ENCODE measurements at places on chromosomes 7 and 10. TPM values are rescaled to one million over a fixed set of nuclear protein-coding genes. Genes with fewer than 3 reads are reported as not detected.

- DNase-seq: no peak
Measured at GRCh38 chr7:30448461-30449189, 30.0 kb downstream of the NOD1 start.

The BAIAP2L1 gene
- total RNA-seq: 0.89 TPM

The NAT16 gene
- total RNA-seq: not detected

- no peak for DNase-seq
Measured at GRCh38 chr7:31091924-31092434, 39.9 kb downstream of the ADCYAP1R1 start.

GRCh38 chr7:142606081-142606480 lies 143.2 kb upstream of the PRSS1 start:
- no peak for DNase-seq

DNA sequence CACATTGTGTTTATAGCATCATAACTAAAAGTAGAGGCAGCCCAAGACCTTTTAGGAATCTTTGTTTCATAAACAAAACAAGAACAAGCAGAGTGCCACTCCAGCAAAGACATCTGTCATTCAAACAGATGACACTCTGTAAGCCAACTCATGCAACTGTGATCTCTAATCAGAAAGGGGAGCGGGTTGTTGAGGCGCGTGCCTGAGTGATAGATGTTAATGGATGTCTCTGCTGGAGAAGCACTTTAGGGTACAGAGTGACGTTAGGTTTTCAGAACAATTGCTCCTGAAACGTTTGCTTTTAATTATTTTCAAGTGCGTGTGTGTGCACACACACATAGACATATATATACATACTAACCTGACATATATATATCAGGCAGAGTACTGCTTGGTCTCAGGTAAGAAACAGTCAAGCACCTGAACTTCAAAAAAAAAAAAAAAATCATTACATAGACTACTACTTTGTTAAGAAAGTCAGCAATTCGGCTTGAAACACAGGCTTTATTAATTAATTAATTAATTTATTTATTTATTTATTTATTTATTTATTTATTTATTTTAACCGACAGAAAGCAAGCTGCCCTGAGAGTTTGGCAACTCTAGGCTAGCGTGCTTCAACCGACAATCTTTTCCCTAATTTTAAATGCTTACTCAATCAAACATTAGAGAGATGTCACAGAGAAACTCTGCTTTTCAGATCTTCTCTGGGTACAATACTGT lies 109.1 kb downstream of the POU6F2 start:
- DNase-seq: no peak

The MUC3A gene
- not detected for total RNA-seq

The CYP2E1 gene
- not detected for total RNA-seq

The SLC18A2 gene
- total RNA-seq: not detected

DNA sequence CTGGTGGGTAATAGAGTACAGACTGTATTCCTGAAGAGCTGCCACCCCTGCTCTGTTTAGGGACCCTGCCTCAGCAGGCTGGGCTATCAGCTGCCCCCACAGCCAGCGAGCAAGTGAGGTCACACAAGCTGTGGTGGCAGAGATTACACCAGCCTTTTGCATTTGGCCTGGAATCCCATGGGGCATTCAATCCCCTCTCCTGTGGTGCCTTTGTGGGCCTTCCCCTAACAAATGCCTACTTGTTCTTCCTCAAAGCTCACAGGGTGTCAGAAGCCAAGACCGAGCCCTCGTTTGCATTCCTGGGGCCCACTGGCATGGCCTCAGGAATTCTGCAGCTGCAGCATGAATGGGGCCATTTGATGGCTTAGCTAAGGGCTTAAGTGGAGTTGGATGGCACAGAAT lies 212.7 kb upstream of the PHYHIPL start:
- no peak for DNase-seq

GRCh38 chr10:110641256-110641655 lies 2.9 kb upstream of the RBM20 start:
- DNase-seq: peak; percentile 55

- no peak for DNase-seq
Measured at GRCh38 chr7:80088705-80089104, 45.9 kb upstream of the GNAI1 start.

The COMMD3 gene
- total RNA-seq: 63.3 TPM

The CPED1 gene
- total RNA-seq: not detected

The CPA4 gene
- total RNA-seq: not detected

- peak; percentile 75 for DNase-seq
Measured at GRCh38 chr10:103481974-103482531, 3.0 kb upstream of the CALHM3 start.

DNA sequence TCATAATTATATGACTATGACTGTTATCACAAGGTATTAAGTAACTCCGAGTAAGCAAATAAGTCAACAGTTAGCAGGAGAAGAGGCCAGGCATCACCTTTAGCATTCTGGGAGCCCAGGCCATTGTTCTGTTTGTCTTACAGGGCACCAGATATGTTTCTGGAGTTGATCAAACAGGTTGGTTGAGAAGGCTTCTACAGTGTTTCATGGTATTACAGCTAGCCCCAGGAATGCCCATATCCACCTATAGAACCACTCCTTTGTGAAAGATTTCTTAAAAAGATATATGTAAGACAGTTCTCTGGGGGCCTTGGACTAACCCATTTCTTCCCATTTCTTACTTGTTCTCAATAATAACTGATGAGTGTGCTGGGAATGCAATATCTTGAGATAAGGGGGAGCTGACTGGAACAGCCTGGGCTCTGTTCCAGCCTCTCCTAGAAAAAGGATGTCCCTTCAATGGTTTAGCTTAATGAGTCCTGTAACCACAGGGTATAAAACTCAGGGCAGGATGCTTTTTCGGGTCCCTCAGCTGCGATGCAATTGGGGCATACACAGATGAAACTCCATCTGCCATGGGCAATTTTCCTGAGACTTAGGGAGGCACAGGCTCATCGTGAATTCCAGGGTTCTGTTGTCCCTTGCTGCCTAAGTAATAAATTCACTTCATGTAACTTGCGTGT lies 286.4 kb downstream of the BAMBI start:
- no peak for DNase-seq

DNA sequence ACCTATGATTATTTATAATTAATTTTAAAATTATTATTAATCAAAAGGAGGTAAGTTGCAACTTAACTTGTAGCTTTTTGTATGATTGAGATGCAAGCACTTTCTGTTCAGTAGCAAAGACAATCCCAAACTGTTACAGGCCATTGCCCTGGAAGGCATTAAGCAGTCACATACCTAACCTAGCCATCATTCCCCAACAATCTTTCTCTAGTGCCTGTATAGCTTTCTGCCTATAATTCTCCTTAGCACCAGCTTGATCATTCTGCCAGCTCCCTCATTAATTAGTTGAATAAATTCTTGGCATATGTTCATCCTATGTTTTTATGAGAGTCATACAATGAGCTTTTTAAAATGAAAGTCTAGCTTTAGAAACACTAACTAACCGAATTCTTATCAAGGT lies 178.9 kb upstream of the TMEM106B start:
- DNase-seq: no peak

The HOXA5 gene
- not detected for total RNA-seq

- peak; percentile 92 for DNase-seq
Measured at GRCh38 chr7:92245487-92246359, at the start of the genes ANKIB1 and KRIT1. Gene ANKIB1, plus strand, starts transcription at chr7:92245974. Its CDS starts 49,005 bp downstream, at chr7:92294979. Gene KRIT1, minus strand, starts transcription at chr7:92245914. Its CDS starts 3,779 bp downstream, at chr7:92242135.

DNA sequence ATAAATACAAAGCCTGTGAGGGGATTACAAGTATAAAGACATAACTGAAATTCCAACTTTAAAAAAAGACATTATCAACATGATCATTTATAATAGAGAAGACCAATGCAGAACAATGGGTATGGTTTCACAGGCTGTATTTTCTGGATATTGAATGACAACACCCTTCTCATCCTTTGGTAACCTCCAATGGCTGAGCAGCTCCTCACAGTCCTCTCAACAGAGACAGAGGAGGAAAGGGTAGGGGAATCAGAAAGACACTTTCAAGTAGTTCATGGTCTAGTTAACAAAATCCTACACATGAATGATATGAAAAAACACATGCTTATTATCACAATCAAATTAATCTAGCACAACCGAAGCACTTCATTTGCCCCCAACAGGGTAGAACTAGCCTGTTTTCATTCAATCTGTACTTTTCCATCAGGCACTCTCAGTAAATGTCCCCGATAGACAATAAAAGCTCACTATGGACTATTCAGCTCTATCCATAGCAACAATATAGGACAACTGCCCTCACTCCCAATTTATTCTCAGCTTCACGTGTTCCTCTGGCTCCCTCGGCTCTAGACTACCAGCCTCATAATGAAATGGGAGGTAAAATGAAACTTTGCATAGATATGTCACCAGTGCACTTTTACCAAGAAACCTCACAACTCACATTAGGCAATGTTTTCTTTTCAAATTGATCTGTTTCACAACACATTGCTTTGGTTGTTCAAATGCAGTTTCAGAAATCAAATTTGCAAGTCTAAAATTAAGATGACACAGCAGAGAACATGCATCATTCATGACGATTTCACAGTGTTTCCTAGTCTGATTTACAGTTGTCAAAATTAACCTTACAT lies 211.4 kb downstream of the THSD7A start:
- DNase-seq: no peak

The DENND2A gene
- total RNA-seq: not detected

The CNPY1 gene
- not detected for total RNA-seq

- no peak for DNase-seq
Measured at GRCh38 chr10:19518632-19519031, 297.6 kb upstream of the PLXDC2 start.

GRCh38 chr7:84509522-84509921 lies 314.9 kb upstream of the SEMA3A start:
- DNase-seq: no peak

DNA sequence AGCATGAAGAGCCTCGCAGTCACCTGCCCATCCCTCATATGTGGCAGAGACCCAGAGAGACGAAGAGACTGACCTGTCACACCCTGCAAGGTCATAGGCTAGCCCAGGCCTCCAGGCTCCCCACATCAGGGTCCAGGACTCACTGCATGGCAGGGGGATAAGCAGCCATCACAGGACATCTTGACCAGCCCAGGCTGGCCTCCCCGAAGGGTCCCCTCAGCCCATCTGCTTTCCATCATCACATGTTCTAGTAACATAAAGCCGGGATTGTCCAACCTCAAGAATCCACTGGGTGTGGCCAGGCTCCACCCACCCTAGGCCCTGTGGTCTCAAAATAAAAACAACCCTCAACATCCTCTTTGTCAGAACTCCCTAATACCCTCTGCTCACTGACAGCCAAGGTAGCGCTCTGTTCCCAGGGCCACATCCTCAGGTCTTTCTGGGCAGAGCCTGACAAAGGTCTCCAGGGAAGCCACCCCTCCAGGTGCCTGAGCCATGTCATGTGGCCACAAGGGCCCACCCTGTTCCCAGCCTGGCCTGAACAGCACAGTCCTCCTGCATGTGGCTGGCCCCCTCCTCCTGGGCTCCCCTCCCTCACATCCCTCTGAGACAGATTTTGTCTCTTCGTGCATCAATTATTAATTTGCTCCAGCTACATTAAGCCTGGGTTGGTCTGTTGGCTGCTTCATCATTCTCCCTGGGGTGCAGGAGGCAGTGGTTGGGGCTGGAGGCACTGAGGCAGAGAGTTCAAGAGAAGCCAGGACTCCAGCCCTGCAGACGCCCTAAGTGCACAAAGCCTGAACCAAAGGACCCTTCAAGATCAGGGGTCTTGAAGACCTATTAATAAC lies 131.8 kb upstream of the UNC5B start:
- DNase-seq: no peak

DNA sequence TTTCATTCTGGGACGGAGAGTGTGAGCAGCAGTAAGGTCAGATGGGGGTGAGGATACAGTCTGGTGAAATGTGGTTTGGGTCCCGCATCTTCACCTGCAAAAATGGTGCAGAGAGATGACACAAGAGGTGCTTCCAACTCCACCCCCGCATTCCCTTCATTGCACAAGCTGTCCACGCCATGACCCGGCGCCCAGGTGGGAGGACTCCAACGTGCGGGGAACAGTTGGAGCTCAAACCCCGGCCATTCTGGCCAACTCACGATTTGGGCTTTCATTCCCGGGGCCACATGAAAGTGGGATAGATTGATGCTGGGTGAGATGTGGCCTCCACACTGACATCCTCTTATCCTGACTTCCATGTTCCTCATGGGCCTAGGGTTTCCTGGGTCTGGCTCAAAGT lies 34.6 kb upstream of the ZNF273 start:
- DNase-seq: peak; percentile 11

- no peak for DNase-seq
Measured at GRCh38 chr7:116988363-116988989, 35.2 kb downstream of the ST7 start.

The MMS19 gene
- total RNA-seq: 73.3 TPM

- no peak for DNase-seq
Measured at GRCh38 chr7:99790407-99790806, 6.4 kb upstream of the CYP3A4 start.

- no peak for DNase-seq
Measured at GRCh38 chr10:15325243-15325943, 45.7 kb downstream of the FAM171A1 start.

The ELFN1 gene
- not detected for total RNA-seq

GRCh38 chr10:34854147-34854601 lies 39.1 kb upstream of the PARD3 start:
- no peak for DNase-seq

The TWNK gene
- 11.8 TPM for total RNA-seq

DNA sequence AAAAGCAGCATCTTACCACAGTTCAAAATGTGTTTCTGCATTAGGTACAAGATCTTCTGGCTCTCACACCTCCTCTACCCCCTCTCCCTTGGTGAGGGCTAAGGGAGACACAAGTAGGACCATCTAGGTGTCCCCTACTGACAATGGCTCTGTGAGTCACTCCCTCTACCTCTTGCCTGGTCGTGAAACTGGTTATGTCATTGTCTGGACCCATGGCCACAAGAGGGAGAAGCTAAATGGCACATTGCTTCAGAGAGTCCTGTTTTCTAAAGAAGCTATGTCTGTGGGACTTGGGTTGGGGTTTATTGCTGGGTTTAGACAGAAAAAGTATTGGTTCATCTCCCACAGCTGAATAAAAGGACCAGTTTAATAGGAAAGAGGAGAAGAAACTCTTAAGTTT lies 4.0 kb upstream of the PLXNA4 start:
- peak; percentile 46 for DNase-seq

The AZGP1 gene
- total RNA-seq: not detected

The KCNMA1 gene
- total RNA-seq: 0.16 TPM

DNA sequence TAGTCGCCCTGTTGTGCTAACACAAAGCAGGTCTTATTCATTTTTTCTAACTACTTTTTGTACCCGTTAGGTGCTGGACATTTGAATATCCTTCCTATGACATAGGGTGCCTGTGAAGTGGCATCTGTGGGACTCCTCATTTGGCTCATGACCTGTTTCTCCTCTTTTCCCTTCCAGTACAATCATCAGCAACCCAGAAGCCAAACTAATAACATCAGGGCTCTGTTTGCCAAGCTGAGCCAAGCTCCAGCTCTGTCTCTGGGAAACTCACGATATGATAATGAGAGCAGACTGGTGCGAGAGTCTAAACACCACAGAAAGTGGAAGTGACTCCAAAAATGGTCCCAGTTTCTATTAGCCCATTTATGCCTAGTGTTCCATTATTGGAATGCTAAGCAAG lies 92.0 kb downstream of the SVIL start:
- DNase-seq: no peak

The LDB3 gene
- total RNA-seq: 0.05 TPM

DNA sequence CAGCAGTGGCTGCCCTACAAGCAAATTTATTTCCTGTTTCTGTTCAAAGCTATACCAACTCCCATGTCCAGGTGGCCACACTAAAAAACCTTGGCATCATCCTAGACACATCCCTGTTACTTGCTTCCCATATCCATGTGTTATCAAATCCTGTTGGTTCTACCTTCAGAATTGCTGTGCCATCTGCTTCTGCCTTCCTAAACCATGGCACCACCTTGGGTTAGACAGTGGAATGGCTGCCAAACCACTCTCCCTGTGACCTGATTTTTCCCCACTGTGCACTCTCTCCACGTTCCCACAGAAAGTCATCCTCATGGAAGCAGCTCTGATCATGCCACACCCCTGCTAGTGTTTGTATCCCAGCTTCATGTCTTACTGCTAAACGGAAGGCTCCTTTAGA lies 697.6 kb upstream of the GALNT17 start:
- DNase-seq: no peak

Data from activated CD8-positive, alpha-beta T cell treated with anti-CD3 and anti-CD28 coated beads, Interleukin-2, amount 10 ng/mL, durations not matched to agents 7 days and 5 days (primary cell).